ENCODE measurements at places on chromosomes 13 and 19. TPM values are rescaled to one million over a fixed set of nuclear protein-coding genes. Genes with fewer than 3 reads are reported as not detected.

DNA sequence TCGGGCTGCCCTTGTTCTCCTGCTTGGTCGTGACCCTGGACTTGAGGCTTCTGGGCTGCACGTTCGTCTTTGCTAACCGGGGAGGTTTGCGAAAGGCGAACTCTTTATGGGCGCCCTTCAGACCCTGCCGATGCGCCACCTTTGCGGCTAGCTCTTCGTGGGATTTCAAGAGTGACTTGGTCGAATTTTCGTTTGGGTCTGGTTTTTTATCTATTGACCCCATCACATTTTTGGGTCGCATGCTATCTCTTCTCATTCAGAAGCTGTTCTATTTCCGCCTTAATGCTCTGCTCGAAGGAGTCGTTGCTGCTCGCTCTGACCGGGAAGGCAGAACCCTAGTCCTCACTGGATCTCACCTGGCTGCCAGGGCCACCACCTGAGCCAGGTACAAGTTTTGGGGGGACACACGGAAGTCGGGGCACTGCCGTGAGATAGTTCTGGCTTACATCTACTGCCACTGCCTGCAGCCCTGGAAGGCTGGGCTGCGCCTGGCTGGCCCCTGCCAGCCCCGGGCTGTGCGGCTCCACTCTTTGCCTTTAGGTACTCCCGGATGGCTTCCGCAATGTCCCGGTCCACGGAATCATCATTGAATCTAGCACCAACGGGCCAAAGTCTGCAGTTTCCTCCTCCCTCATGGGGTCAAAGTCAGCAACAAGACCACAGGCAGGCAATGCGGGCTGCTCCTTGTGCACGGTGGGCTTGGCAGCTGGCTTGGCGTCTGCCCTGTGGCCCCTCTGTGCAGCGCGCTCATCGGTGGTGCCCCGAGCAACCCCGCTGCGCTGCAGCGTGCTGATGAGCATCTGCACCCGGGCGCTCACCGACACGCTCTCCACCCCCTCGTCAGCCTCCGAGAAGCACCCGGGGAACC is 16.2 kb downstream of the RB1 start:
- no peak for DNase-seq

The NDUFA7 gene
- total RNA-seq, result 58.1 TPM

GRCh38 chr19:29528350-29528945 is 2.7 kb downstream of the VSTM2B start:
- DNase-seq, result no peak

The CRX gene
- total RNA-seq, result not detected

The VSTM2B gene
- total RNA-seq, result not detected
